ENCODE measurements at places on chromosomes 4 and X.

- no peak for DNase-seq
These were observed 30.9 kb downstream of the CXorf58 start for GRCh38 chrX:23938690-23939089.

GRCh38 chr4:24244663-24245490 is 339.5 kb downstream of the DHX15 start:
- no peak for DNase-seq

DNA sequence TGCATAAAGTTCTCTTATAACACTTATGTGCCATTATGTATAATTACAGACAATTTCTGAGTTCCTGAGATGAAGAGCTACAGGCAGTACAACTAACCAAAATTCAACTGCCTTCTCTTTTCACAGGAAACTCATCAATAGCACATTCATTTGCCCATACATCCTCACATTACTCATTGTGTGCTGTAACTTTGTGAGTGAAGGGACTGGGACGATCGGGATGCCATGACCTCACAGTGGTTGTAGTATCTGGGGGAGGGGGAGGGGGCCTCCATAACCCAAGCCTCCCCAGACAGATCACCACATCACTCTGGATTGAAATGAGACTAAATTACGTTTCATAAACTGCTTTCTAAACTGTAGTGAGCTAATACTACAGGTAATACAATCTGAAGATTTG is 60.7 kb downstream of the ABCG2 start:
- no peak for DNase-seq

GRCh38 chrX:151596282-151596681 is 32.8 kb downstream of the PASD1 start:
- DNase-seq: no peak

GRCh38 chr4:107153228-107153627 is 117.1 kb upstream of the DKK2 start:
- no peak for DNase-seq

- no peak for DNase-seq
These were observed 122.4 kb upstream of the LEF1 start for GRCh38 chr4:108291137-108291536.

DNA sequence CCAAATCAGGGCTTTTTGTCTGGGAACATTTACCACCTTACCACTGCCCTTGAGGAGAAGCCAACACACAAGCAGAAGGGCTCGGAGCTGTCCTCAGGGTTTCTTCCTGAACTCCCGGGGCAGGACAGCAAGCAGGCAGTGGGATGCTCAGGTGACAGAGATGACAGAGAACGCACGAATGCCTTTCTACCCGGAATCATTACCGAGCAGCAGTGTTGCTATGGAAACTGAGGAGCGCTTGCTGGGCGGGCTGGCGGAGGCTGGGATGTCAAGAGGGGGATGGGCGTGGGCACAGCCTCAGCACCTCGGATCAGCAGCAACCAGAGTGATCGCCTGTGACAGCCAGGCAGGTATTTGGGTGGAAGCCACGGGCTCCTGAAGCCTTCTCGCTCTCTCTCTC is 17.8 kb downstream of the SSR4 start:
- DNase-seq: no peak

GRCh38 chr4:184647266-184648053 is 1.8 kb downstream of the CASP3 start:
- DNase-seq: no peak

GRCh38 chr4:142697320-142697719 is 148.8 kb downstream of the INPP4B start:
- DNase-seq: no peak

DNA sequence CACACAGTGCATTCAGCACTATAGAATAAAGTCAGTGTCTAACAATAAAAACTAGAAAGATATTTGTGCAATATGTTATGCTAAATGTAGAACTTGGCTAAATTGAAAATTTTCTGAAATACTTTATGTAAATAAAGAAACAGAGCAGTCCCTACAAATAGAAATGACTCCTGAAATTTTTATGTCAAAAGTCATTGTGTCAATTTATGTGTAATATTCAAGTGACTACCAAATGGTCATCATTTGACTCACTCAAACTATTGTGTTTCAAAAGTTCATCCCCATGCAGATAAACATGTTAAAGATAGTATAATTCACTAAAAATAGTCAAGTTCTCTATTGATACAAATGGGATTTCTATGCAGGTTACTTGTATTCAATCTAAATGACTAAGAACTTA is 17.9 kb downstream of the LRBA start:
- DNase-seq: no peak

GRCh38 chrX:150211988-150212387 is 151.1 kb upstream of the MAMLD1 start:
- DNase-seq: no peak

GRCh38 chrX:31271615-31272471 is 200.0 kb upstream of the FTHL17 start:
- no peak for DNase-seq

DNA sequence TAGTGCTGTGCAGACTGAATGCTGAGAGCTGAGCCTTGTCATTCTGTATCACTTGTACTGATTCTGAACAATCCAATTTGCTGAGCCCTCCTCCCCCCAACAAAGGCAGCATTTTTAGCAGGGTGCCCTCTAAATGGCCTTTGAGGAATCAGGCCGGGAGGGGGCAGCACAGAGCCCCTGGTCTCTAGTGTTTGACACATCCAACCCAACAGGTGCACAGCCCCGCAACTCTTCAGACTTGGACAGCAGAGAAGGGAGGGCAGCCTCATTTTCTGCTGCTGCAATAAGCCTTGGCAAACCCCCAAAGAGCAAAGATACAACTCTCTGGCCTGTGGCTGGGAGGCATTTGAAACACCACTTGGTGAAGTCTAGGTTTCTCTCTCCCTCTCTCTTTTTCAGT is 3.4 kb downstream of the ATP1B4 start:
- peak; percentile 33 for DNase-seq

GRCh38 chr4:66855956-66856355 is 689.3 kb downstream of the CENPC start:
- no peak for DNase-seq

DNA sequence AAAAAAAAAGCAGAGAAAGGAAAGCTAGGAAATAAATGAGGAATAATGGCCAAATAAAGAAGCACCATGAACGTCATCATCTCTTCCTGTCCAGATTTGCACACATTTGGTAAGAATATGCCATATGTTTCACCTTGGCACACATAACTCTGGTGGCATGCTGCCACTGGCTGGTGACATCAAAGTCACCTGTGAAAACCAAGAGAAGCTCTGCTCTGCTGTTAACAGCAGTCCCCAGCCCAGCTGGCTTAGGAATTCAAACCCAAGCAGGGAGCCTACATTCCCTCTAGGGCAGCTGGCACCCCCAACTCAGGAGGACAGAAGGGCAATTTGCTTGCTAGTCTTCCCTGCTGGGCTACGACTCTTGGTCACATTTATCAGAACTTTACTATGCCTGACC is 77.6 kb downstream of the RASL11B start:
- DNase-seq: no peak

GRCh38 chrX:42824541-42824940 is 46.6 kb upstream of the PPP1R2C start:
- DNase-seq: no peak

DNA sequence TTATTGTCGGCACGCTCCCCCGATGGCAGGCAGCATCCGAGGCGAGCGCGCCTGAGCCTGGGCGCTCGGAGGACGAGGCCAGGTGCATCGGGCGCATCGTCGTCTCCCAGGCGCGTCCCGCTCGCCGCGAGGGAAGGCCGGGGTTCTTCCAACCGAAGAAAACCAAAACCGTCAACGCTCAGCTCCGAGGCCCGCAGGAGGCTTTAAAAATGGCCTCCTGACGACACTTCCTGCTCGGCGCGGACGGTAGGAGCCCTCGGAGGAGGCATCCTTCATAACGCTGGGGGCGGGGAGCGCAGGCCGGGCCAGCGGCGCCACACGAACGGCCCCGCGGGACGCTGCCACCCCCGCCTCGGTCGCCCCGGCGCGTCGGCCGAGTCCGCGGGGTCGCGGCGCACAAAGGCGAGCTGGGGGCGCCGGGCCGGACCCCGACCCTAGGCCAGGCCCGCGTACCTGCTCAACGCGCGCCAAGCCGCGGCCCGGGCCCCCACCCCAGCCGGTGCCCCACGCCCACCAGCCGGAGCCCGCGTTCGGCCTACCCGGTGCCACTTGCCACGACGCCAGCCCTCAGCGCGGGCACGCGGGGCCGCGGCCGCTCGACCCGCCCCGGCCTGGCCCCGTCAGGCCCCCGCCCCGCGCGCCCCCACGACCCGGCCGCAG is 501 bp downstream of the ZNF518B start:
- peak; percentile 61 for DNase-seq
